Kidney (tissue), 22 donors: ENCODE measurements at places on chromosomes 7 and 10. TPM values are rescaled to one million over a fixed set of nuclear protein-coding genes. Genes with fewer than 3 reads are reported as not detected.

Gene MRM2
- 25.6 TPM for total RNA-seq

GRCh38 chr10:91571671-91572070, 61.2 kb downstream of the PPP1R3C start:
- no peaks in the 10 kb centered on the region for H3K27me3 ChIP-seq
- no peak for DNase-seq
- H3K4me3 ChIP-seq = no peak overlapping the region
- H3K36me3 ChIP-seq = no peaks in the 10 kb centered on the region

- H3K36me3 ChIP-seq = no peaks in the 10 kb centered on the region
- no peaks in the 10 kb centered on the region for H3K27me3 ChIP-seq
- DNase-seq = no peak
- peaks cover 4% of the 10 kb centered on the region for H3K4me1 ChIP-seq
- H3K27ac ChIP-seq = no peak overlapping the region
- H3K4me3 ChIP-seq = peak overlapping the region; percentile 77
Observed at GRCh38 chr7:148964483-148965267, 63.6 kb downstream of the PDIA4 start.

DNA sequence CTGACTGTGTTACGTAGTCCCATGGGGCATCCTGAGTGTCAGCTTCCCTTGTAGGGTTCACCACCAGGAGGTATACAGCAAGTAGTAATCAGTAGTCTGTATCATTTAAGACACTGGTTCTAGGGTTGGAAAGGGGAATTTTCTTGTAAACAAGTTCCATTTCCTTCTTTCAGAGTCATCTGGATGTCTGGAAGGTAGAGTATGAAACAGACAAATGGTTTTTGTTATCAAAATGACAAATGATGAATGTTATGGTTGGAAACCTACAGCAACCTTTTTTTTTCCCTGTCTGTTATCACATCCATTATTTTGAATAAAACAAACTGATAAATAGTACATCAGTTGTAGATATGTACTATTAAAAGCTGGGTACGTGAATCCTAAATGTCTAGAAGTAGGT, 19.1 kb downstream of the SEMA3A start:
- no peaks in the 10 kb centered on the region for H3K27me3 ChIP-seq
- H3K4me1 ChIP-seq = no peaks in the 10 kb centered on the region
- no peak for DNase-seq
- no peaks in the 10 kb centered on the region for H3K36me3 ChIP-seq
- H3K4me3 ChIP-seq = no peak overlapping the region

Gene SSC4D
- total RNA-seq = 2.1 TPM
